ENCODE measurements at places on chromosomes 1 and 21.
A peak's percentile ranks its signal among the peaks of the same experiment; 100 is the strongest.

- DNase-seq, result no peak
These were observed 115.0 kb downstream of the TGFB2 start for GRCh38 chr1:218459878-218460711.

DNA sequence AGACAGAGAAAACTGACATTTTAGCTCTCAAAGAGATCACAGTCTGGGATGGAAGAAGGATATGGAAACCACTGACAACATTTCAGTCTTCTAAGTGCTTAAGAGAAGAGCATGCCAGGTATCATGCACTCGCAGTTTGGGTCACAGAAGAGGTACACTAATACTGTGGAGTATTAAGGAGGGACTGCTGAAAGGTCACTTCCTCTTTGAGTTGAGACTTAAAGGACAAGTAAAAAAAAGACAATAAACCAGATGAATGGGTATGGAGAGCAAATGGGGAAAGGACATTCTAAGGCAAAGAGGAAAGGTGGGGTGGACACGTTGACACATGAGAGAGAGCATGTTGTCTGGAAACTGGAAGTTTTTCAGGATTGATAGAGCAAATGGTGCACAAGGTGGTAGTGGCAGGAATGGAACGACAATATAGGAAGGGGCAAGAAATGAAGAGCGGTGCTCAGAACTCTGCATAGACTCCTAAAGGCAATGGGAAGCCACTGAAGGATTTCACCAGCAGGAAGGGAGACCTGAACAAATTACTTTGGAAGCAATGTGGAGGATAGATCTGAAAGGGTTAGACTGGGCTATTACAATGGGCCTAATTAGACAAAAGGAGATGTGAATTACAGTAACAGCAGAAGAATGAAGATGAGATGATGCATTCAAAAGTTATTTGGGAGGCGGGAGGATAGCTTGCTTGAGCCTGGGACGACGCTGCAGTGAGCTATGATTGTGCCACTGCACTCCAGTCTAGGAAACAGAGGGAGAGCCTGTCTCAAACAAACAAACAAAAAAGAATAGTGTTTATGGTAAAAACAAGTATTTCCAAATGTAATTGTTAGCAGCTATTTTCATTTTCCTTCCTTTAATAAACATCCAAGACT is 11.1 kb downstream of the DIPK1A start:
- DNase-seq, result no peak

DNA sequence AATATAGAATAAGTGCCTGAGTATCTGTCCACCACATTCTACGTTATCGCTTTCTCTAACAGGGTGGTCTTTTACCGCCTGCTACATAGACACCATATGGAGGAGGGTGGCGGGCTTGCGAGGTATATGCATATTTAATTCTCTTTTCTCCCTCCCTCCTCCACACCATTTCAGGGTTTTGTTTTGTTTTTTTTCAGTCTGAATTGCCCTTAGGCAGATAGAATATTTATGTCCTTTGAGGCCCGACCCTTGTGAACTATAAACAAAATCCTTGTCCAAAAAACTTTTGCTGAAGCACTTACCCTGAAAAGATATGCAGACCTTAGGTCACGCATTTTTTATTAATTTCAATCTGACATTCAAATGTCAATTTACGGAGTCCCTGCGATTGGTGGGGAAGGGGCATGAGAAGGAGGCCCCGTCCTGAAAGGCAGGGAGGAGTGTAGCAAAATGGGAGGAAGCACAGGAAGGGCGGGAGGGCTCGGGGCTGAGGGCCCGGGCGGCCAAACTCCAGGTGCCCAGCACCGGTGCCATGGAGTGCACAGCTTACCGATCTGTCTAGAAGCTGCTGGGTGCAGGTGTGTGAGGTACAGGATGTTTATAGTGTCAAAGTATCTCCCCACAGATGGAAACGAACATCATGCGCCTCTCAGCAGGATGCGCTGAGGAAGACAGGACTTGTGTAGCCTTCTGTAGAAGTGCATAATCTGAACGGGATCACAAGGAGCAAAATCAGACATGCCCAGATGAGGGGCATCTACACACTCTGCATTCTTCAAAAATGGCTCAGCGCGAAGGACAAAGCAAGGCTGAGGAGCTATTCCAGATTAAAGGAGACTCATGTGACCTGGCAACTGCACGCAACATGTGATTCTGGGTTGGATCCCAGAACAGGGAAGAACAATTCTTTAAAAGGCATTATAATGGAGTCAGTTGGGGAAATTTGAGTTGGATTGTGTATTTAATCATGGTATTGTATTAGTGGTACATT is 68.8 kb upstream of the LYST start:
- DNase-seq, result no peak

DNA sequence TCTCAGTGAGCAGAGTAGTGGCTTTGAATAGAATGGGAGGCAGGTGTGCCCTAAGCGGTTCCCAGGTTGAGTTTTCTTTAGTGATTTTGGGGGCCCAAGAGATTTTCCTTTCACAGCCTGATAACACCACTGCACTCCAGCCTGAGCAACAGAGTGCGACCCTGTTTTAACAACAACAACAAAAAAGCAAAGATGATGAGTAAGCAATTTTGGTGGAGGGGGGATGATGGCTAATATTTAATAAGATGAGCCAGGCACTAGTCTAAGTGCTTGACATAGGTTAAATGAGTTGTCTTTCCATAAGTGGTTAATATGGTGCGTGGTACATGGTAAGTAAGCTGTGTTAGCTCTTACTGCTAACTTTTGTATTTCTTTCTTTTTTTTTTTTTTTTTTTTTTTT is 2.0 kb downstream of the RNPEP start:
- DNase-seq, result no peak

- peak; percentile 7 for DNase-seq
These were observed 21.0 kb upstream of the EPS8L3 start for GRCh38 chr1:109784551-109785252.

- DNase-seq, result no peak
These were observed 18.3 kb downstream of the DEGS1 start for GRCh38 chr1:224201383-224201782.

GRCh38 chr1:11960715-11961114 is 19.5 kb upstream of the MFN2 start:
- DNase-seq, result no peak

- DNase-seq, result no peak
These were observed 28.4 kb upstream of the KIAA0040 start for GRCh38 chr1:175220853-175221556.

DNA sequence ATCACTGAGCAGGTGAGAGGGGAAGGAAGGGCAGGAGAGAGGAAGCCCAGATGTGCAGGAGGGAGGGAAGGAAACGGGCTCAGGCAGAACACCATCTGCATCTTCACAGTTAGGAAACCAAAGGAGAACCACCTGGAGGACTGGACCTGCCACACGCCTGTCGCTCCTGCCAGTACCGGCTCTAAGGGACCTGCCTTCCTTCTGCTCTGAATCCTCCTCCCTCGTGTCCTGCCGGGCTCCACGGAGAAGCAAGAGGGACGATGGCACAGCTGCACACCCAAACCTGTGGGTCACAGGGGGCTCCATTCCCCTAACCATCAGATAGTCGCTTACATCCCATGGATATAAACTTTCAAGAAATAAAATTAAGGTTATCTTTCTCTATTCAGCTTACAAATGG is 56.1 kb downstream of the TOR1AIP2 start:
- DNase-seq, result no peak

DNA sequence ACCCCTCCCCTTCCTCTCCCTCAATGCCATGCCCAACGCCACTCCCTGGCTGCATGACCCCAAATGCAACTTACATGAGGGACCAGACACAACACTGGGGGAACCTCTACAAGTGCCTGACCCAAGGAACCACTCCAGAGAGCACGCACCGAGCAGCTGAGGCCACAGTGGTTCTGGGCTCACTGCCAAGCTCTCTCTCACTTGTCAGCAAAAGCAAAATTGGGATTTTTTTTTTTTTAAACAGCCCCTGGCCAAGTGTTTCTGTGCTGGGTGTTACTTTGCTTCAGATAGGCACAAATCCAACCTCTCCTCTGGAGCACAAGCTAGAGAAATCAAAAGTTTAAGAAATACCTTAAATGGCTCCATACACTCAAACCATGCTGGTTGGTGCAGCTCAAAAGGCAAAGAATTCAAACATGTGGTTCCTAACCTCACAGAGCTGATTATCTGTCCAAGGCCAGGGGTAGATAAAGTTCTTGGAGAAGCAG is 363.0 kb downstream of the SETD4 start:
- peak; percentile 66 for DNase-seq

DNA sequence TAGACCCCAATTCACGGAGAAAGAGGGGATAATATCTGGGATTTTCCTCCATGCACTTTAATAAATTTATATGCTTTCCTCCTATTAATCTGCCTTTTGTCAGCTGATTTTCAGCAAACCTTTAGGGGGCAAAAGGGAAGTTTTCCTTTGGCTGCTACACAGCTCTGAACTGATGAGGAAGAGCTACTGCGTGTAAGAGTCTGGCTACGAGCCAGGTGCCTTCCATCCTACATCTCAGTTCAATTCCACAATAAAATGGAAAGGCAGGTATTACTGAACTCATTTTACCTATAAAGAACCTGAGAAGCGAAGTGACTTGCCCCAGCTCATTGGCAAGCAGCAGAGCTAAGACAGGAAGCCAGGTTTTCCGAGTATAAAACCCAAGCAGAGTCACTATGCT is 28.3 kb upstream of the ZNF326 start:
- DNase-seq, result no peak

- no peak for DNase-seq
These were observed 13.1 kb upstream of the LHX4 start for GRCh38 chr1:180217006-180217405.

- no peak for DNase-seq
These were observed 65.8 kb downstream of the S100B start for GRCh38 chr21:46538851-46539666.

- peak; percentile 32 for DNase-seq
These were observed 86.3 kb downstream of the VWA5B1 start for GRCh38 chr1:20376880-20377494.

GRCh38 chr1:24155011-24155782 is 12.3 kb upstream of the IL22RA1 start:
- DNase-seq, result no peak

DNA sequence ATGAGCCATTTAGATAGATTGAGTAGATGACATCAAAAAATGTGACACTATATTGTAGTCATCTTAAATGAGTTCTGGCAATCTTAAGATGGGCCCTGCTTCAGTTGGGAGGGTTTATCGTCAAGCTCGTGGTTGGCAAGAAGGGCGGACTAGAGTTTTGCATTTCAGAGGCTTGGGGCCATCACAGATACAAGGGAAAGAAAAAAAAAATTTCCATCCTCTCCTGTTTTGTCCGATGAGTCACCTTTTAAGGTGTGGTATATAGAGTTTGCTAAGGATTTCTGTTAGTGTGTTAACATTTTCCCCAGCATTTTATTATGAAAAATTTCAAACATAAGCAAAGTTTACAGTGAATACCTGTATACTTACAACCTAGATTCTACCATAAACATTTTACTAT is 31.8 kb upstream of the KCNQ4 start:
- no peak for DNase-seq

GRCh38 chr1:921011-921837 is 2.5 kb upstream of the SAMD11 start:
- peak; percentile 70 for DNase-seq

DNA sequence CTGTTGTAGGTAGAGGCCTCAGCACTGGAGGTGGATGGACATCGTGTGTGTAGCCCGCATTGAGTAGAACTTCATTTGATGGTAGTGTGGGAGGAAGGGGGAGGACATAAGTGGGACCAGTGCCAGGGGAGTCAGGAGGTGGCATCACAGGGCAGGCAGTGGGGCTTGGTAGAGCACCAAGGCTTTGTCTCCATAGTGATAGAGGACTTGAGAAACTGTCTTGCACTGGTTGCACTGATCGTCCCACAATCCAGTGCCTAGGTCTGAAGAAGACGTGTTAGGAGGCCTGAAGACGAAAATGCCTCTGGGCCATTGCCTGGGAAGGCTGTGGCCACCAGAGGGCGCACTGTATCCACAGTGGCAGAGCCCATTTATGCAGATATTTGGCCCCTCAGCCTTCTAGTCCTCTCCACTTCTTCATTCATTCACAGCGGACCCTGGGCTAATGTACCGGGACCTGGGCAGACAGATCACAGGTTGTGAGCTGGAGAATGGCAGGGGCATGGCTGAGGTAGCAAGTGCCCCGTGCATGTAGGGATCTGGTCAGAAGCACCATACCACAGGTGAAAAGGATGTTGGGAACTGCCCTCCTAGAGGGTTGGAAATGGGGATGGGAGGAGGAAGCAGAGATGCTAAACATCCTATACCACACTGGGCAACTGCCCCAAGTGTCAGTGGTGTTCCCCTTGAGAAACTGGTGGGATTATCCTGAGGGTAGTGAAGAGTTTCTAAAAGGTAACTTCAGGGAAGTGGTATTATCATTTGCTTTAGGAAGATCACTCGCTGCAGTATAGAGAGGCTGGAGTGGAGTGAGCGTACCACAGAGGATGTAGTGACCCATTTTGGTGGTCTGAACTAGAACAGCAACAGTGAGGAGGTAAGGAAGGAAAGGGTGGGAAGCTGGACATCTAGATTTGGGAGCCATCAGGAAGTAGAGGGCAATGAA is 95.3 kb downstream of the PIK3R3 start:
- DNase-seq, result peak; percentile 84

- DNase-seq, result no peak
These were observed 376.5 kb downstream of the ADGRL2 start for GRCh38 chr1:82177192-82177591.

- no peak for DNase-seq
These were observed 356.5 kb upstream of the PTBP2 start for GRCh38 chr1:96365076-96365475.

- peak; percentile 85 for DNase-seq
These were observed 85.7 kb downstream of the NENF start for GRCh38 chr1:212518188-212519054.

GRCh38 chr1:26335774-26336476 is 18.0 kb downstream of the CRYBG2 start:
- no peak for DNase-seq

GRCh38 chr21:45074048-45074817 is at the start of gene ADARB1:
Gene ADARB1 (plus strand): TSS chr21:45074580. CDS start chr21:45171657, 97,077 bp downstream.
- DNase-seq, result peak; percentile 68

GRCh38 chr21:33997436-33997835 is 75.9 kb upstream of the MRPS6 start:
- DNase-seq, result no peak

DNA sequence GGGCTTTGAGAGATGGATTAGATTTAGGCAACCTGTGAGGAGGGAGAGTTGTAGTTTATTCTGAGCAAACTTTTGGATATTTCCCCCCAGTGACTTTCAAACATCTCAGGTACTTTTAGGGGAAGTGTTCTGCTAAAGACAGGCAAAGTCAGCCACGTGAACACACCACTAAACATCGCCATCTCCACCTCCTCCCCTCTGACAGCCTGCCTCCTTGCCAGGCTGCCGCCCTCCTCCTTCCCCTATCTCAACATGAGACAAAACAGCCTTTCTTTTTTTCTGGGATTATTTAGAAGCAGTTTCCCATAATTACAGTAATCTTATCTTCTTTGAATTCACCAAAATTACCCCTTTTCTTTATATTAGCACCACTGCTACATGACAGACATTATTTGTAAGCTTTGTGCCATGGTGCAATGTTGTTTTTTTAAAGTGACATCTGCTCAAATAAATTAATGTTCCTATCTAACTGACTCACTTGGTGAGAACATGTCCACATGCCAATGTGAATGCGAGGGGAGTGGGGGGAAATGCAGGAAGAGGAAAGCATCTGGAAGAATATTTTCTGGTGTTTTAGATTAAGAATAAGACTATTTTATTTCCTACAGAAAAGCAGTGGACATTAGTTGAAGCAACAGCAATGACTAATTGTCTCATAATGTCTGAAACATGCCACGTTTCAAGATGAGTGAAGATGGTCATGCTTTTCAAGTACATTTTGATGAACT is 147.8 kb upstream of the ATP1B1 start:
- no peak for DNase-seq

Data from left ventricle myocardium inferior (tissue), 1 donor.